ENCODE measurements at places on chromosomes 12 and 14. TPM values are rescaled to one million over a fixed set of nuclear protein-coding genes. Genes with fewer than 3 reads are reported as not detected.

The KLRC1 gene
- total RNA-seq: not detected

The SYNJ2BP gene
- total RNA-seq: 18.2 TPM

The KRT5 gene
- 0.13 TPM for total RNA-seq

The KRT71 gene
- not detected for total RNA-seq

The GAS2L3 gene
- 21.3 TPM for total RNA-seq
